K562 (cell line): ENCODE measurements at places on chromosomes 11 and 22. TPM values are rescaled to one million over a fixed set of nuclear protein-coding genes. Genes with fewer than 3 reads are reported as not detected.

DNA sequence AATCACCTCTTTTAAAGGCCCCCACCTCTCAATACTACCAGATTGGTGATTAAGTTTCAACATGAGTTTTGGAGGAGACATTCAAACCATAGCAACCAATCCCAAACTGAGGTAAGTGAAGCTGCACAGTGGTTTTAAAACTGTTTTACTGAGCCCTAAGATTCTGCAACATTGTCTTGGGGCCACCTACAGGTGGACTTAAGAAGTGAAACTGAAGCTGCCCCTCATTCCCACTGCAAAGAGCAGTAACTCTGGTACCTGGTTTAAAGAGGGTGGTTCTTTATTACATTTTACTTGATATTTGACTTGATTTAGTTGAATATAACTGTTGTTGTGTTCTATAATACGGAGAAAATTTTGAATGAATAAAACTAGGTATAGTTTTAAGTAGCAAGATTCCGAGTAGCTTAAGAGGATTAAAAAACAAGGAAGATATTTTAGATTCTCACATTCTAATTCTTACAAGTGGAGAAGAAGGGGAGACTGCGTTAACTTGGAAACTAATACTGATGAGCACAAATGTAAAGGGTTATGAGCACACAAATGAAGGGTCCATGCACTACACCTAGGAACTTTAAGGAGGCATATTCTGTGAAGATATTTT lies 26.7 kb downstream of the SYT9 start:
- DNase-seq: peak; percentile 46
- H3K27ac ChIP-seq: no peak overlapping the region
- no peak overlapping the region for H3K4me3 ChIP-seq
- H3K36me3 ChIP-seq: no peaks in the 10 kb centered on the region
- H3K4me1 ChIP-seq: no peaks in the 10 kb centered on the region

DNA sequence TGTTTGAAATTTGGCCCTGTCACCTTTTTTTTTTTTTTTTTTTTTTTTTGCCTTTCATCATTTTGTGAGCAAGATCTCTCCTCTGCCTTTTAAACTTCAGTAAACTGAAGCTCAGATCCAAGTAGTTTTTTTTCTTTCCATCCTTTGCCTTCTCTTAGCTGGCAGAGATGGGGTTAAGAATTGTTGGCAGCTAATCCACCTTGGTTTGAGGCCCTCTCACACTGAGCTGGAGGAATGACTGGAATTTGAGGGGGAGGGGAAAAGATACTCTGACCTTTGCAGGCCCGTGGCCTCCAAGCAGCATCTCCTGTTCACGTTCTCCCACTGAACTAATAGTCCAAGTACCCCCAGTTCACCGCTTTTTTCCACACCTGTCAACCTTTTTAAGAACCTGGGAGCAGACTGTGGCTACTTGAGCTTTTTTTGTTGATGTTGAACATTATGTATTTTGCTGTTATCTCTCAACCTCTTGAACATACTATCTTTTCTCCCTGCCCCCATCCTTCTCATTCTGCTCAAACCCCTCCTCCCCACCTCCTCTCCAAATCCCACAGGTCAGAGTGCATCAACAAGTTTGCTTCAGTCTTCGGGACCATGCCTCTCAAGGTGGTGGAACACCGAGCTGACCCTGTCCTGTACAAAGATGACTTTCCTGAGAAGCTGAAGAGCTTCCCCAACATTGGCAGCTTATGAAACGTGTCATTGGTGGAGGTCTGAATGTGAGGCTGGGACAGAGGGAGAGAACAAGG lies 66.2 kb downstream of the ALX4 start:
- H3K27ac ChIP-seq: no peak overlapping the region
- H3K4me1 ChIP-seq: peaks cover 5% of the 10 kb centered on the region
- peaks cover 16% of the 10 kb centered on the region; the same call in 2 of the 3 replicates for H3K36me3 ChIP-seq
- H3K27me3 ChIP-seq: no peaks in the 10 kb centered on the region
- H3K4me3 ChIP-seq: no peak overlapping the region
- no peak for DNase-seq

SMIM35 gene
- not detected in 2 replicates for total RNA-seq

DNA sequence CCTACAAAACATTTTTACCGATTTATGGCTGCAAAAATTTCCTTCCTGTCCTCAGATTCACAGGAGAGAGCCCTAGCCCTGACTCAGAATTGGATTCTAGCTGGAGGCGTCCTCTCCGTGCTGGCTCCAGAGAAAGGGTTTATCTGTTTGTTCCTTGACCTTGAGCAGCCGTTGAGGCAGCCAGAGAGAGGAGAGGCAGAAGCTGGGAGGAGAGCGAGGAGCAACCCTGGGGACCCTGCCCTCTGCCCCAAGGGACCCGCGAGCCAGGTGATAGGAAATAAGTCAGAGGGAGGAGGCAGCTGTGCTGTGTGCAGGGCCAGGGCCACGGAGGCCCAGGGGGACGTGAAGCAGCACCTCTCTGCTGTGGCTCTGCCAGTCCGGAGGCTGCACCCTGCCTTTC lies 75.6 kb downstream of the IGLL1 start:
- no peak for DNase-seq
- H3K36me3 ChIP-seq: no peaks in the 10 kb centered on the region
- H3K4me1 ChIP-seq: no peaks in the 10 kb centered on the region; the same call in 2 of the 3 replicates

DNA sequence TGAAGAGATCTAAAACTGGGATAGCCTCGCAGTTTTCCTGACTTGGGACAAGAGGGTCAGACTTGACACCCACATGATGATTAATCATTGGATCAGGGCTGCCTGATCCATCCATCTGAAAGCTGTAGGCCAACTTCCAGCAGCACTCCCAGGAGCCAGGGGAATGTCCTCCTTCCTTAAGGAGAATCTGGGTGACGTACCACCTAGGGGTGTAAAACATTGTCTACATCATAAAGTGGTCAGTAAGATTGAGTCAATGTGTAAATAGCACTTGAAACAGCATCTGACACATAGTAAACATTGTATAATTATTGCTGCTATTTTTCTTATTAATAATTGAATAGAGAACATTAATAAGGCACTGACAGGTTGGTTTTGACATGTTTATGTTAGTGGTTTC lies 392.8 kb downstream of the JRKL start:
- no peak overlapping the region for H3K27ac ChIP-seq
- no peak overlapping the region for H3K4me3 ChIP-seq
- H3K36me3 ChIP-seq: no peaks in the 10 kb centered on the region

DNA sequence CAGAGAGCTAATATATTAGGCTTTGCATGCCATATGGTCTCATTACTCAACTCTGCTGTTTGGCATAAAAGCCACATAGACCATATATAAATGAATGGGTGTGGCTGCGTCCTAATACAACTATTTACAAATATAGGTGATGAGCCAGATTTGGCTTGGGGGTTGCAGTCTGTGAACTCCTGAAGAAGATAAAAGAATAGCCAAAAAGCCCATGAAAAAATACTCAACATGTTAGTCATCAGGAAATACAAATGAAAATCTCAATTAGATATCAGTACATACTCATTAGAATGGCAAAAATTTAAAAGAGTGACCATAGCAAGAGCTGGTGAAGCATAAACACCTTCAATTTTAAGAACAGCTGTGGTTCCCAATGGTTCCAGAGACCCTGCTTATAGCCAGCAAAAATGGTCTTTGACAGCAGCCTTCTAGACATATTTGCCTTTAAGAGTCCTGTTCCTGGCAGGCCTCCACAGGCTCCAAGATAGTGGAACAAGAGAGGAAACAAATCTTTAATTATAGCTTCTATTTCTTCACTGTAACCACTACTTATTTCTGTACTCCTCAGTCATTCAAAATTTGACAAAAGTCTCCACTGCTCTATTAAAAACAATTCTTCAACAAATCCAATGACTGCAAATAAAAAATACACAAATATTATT lies 16.1 kb downstream of the C2CD3 start:
- H3K4me3 ChIP-seq: no peak overlapping the region
- no peak overlapping the region for H3K27ac ChIP-seq
- no peaks in the 10 kb centered on the region for H3K4me1 ChIP-seq
- no peak for DNase-seq

DNA sequence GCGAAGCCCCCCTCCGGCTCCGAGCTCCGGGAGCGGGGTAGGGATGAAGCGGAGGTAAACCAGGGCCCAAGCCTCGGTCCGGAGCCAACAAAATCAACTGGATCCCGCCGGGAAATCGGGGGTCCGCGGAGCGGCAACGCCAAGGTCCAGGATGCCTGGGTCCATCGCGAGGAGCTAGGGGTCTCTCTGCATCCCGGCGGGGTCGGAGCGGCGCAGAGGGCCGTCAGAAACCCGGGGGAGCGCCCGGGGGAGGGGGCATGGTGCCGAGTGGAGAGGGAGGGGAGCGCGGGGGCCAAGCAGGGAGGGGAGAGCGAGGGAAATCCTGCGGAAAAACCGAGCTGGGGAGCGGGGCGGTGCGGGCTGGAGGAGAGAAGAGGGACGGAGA lies 51.8 kb downstream of the SLC22A12 start:
- H3K27me3 ChIP-seq: peaks cover 72% of the 10 kb centered on the region
- H3K36me3 ChIP-seq: no peaks in the 10 kb centered on the region
- H3K4me3 ChIP-seq: no peak overlapping the region
- no peak for DNase-seq
- H3K27ac ChIP-seq: no peak overlapping the region

GRCh38 chr11:86577644-86578636 lies 94.5 kb downstream of the ME3 start:
- H3K27ac ChIP-seq: no peak overlapping the region
- no peak for DNase-seq
- no peaks in the 10 kb centered on the region for H3K4me1 ChIP-seq
